Stimulated activated CD4-positive, alpha-beta T cell treated with anti-CD3 and anti-CD28 coated beads, TNF-alpha, amount 100 ng/mL, for 24 hours (primary cell): ENCODE measurements at places on chromosomes 1 and 21.

- DNase-seq, result no peak
These were observed 660.7 kb downstream of the PTPRU start for GRCh38 chr1:29896791-29897714.

- no peak for DNase-seq
These were observed 121.5 kb upstream of the SOD1 start for GRCh38 chr21:31537872-31538576.

- no peak for DNase-seq
These were observed 29.5 kb downstream of the ADGRB2 start for GRCh38 chr1:31734582-31735107.

- no peak for DNase-seq
These were observed 43.6 kb downstream of the EPHB2 start for GRCh38 chr1:22754106-22754768.

DNA sequence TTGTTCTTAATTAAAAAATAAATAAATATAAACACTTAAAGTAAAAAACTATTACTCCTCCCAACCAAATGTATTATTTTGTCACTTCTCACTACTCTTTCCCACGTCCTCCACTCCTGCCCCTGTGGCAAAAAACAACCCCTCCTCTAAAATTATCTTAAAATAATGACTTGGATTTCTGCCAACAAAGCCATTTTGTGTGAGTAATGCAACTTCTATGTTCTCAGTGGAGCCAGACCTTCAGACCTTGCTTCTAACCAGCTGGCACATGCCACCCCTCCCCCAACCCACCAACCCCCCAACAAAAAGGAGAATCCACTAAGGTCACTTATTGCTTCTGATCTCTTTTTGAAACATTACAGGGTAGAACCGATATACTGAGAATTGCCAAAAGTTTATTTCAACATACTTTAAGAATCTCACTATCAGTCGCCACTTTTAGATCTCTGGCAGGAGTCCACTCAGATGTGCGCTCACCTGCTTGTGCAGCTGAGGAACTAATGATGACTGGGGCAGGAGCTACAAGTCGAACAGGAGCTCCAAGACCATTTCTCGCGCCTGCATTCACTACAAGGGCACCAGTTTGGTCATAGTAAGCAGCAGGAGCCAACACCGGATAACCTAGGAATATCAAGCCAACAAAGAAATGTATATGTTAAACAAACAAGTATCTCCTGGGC is 58.3 kb upstream of the SDC3 start:
- DNase-seq, result no peak

- no peak for DNase-seq
These were observed 101.5 kb downstream of the C1orf94 start for GRCh38 chr1:34278211-34278610.

- no peak for DNase-seq
These were observed 705 bp downstream of the AIDA start for GRCh38 chr1:222711319-222712252.

DNA sequence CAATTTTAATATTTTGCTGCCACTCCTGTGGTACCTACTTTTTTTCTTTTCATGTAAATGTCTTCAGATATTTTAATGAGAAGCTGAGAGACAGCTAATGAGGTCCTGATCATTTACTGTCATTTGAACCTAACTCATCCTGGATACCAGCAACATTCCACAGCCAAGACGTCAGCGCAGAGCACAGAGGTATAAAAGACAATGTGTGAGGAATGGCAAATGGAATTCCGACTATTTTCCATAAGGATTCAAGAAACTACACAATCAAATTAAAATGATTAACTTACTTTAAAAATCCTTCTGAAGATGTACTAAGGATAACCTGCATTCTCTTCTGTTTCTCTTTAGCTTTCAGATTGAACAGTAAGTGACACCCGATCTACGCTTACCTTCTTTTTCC is 38.8 kb downstream of the HEATR1 start:
- no peak for DNase-seq

GRCh38 chr1:113303267-113303666 is 87.0 kb upstream of the MAGI3 start:
- DNase-seq, result no peak

- DNase-seq, result no peak
These were observed 19.4 kb downstream of the ENO1 start for GRCh38 chr1:8858888-8859706.

DNA sequence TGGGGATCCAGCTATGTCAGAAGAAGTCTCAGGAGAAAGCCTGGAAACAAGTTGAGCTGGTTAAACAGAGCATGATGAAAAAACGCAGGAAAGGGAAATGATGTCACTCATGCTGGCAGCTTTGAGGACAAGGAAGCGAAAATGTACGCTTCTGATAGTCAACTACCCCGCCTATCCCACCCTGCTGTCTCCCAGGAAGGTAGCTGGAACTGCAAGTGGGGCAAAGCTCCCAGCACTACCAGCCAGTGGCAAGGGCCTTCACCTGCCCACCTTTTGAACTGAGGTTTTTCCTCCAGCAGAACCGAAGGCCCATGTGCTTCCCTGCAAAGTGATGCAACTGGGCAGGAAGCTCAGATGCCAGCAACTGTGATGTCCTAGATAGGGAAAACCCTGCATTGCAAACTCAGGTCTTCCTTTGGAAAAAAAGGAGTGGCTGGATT is 6.3 kb upstream of the IL20 start:
- DNase-seq, result no peak

DNA sequence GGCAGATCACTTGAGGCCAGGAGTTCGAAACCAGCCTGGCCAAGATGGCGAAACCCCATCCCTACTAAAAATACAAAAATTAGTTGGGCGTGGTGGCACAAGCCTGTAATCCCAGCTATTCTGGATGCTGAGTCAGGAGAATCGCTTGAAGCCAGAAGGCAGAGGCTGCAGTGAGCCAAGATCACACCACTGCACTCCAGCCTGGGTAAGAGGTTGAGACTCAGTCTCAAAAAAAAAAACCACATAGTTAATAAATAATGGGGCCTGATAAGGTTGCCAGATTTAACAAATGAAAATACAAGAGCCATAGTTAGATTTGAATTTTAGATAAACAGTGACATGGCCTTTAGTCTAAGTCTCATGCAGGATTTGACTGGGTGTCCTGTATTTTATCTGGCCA is 175.7 kb downstream of the ZZZ3 start:
- DNase-seq, result no peak
